RWPE1 (cell line): ENCODE measurements at places on chromosomes 6 and 20.

DNA sequence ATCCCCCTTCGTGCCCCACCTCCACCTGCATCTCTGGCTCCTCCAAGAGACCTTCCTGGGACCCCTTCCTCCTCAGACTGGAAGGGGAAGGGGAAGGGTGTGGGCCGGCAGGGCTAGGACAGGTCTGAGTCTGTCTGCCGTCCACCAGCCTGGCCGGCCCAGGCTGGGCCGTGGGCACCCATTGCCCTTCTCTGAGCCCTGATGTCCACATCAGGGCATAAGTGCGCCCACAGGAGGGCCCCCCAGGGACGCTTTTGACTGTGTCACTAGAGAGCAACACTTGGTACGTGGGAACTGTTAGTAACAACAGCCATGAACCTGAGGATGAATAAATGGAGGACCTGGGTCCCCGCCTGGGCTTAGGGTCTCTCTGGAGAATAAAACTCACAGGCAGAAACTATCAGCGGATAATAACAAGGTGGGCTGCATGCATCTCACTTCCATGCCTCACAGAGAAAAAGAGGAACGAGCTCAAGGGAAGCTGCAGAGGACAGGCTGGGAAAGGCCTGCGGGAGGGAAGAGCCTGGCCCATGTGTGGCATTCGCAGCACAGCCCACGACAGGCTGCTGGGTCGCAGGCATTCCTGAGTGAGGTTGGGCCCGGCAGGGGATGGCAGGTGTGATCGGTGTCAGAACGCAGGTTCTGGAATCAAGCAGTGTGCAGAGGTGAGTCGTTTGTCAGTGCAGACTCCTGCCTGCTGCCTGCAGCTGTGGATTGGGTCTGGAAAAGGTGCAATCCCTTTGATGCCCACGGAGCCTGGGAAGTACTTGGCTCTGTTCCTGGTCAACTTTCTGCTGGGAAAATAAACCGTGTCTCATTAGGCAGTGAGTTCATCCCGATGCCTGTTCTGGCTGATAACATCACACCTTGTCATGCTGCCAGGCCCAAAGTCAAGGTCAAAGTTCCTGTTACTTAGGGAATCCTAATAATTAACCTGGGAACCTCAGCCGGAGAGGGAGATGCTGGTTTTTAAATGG is 60.9 kb downstream of the BCAS4 start:
- DNase-seq, result peak; percentile 64

DNA sequence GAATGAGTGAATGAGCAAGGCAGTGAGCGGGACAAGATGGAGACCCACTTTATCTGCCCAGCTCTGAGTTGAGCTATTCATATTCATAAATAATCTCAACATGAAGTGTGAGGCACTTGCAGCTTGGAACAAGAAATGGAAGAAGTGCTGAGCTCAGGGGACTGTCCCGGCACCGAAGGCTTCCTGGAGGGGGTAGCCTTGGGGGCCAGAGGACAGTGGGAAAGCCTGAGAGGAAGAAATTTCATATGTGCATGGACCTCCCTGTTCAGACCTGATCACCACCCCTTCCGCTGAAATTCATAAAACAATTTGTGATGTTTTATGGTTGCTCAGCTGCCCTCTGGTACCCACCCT is 103.2 kb downstream of the TOX2 start:
- peak; percentile 20 for DNase-seq

DNA sequence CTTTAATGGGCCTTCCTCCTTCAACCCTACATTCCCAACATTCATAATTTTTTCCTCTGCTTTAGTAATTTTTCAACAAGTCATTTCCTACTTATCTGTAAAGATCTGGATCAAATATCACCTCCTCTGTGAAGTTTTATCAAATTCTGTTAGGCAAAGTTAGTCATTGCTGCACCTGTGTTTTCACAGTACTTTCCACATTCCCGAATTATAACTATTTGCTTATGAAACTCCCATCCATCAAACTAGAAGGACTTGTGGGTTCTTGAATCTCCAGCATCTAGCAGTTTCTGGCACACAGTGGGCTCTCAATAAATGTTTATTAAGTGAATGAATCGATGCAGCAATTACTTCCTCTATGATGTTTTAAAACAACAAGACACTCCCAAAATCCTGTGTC is 257.6 kb downstream of the HDGFL1 start:
- DNase-seq, result no peak

GRCh38 chr6:160077526-160077925 is 44.1 kb upstream of the SLC22A1 start:
- DNase-seq, result no peak

DNA sequence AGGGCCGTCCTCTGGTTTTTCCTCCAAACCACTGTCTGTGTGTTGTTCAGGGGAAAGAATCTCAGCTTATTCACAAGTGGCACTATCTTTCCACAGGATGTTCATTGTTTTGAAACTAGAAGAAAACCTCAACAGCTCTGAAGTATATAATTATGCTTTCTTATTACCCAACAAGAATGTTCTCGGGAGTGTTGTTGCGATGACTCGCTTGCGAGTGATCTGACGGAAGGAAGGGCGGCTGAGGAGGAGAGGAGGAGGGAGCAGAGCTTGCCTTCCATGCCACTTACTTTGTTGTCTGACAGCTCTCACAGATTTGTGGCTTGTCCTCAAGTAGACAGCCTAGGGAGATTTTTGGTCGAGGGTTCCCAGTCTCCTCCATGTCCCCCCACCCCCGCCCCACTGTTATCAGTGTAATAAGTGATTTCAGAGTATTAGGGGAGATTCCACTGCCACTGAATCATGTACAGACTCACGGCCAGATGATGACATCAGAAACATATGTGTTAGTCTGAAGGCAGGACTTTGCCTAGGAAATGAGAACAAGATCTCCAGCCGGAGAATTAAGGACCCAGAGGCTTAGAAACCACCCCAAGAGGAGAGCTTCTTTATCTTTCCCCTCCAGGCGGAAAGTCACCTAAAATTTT is 80.7 kb upstream of the CCN6 start:
- DNase-seq, result peak; percentile 74

DNA sequence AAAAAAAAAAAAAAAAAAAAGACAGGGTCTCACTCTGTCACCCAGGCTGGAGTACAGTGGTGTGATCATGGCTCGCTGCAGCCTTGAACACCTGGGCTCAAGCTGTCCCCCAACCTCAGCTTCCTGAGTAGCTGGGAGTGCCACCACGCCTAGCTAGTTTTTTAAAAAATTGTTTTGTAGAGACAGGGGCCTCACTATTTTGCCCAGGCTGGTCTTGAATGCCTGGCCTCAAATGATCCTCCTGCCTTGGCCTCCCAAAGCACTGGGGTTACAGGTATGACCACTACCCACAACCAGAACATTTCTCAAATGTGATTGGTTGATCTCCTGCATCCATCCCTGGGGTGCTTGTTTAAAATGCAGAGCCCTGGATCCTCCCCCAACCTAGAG is 5.6 kb upstream of the RBCK1 start:
- no peak for DNase-seq

GRCh38 chr20:20297181-20297580 is 70.7 kb upstream of the INSM1 start:
- DNase-seq, result no peak

DNA sequence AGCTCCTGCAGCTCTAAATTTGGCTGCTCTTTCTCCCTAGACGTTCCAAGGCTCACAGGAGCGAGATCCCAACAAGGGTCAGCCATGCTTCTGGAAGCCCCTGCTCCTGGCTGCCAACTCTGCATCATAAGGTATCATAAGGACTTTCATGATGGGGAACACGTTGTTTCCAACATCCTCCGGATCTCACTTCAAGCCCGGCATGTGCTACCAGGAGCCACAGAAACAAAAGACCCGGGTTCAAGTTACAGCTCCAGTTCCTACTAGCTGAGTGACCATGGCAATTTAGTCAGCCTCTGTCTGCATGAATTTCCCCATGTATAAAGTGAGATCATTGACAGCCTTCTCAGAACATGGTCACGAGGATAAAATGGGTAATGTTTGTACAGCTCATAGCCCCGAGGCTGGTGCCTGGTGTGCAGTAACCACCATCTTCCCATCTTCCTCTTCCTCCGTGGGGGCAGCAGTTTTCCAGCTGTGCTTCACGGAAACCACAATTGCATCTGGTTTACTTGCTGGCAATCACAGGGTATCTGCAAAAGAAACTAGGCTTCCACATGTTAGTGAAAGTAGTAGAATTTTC is 209.0 kb upstream of the ECI2 start:
- no peak for DNase-seq

GRCh38 chr6:130359736-130360135 is 6.1 kb upstream of the TMEM200A start:
- no peak for DNase-seq

GRCh38 chr6:52499681-52500236 is 77.1 kb downstream of the TRAM2 start:
- no peak for DNase-seq

- no peak for DNase-seq
Measured at GRCh38 chr6:56807326-56807988, 147.4 kb upstream of the BEND6 start.

GRCh38 chr6:17098538-17098937 is 3.3 kb upstream of the STMND1 start:
- DNase-seq, result peak; percentile 30

- DNase-seq, result no peak
Measured at GRCh38 chr6:67047996-67048395, 1341.0 kb upstream of the EYS start.

DNA sequence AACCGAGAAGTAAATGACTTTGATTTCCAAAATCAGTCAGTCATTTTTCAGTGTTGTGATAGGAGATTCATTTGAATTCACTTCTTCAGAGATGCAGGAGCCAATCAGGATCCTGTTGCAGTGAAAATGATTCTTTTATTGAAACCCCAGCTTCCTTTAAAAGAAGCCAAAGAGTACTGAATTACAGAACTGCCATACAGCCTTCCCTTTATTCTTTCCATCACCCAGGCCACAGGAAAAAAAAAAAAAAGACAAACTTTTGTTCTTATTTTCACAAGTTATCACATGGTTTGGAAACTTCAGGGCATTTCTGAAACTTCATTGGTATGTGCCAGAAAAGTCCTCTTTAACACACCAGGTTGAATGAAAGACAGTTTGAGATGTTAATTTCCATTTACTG is 1.8 kb upstream of the CARMIL1 start:
- no peak for DNase-seq

DNA sequence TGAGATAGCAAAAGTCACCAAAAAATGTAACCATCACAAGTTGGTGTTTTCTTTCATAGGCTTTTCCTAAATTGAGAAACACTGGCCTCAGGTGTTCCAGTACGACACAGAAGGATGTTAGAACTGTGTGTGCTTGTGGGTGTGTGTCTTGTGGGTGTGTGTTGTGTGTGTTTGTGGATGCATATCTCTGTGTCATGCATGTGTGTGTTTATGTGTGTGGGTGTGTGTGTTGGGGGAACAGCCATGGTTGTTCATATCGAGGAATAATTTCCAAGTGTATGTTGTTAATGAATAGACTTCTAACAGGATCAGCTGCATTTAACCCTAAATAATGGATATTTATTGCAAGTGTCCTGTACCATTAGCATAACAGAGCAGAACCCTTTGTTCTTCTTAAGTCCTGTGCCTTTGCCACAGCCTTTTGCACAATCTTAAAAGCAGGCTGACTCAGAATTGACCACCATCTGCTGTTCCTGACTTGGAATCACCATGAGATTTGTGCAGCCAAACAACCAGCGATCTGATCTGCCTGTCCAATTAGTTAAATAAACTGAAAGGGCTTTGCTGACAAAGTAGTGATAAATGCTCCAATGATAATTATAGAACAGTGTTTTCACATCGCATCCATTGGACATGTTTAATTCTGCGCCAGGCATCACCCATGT is 7.6 kb downstream of the CD93 start:
- no peak for DNase-seq

- DNase-seq, result no peak
Measured at GRCh38 chr6:129568015-129568414, 142.0 kb downstream of the ARHGAP18 start.

- DNase-seq, result no peak
Measured at GRCh38 chr20:61340157-61340556, 88.1 kb downstream of the CDH4 start.

- DNase-seq, result no peak
Measured at GRCh38 chr20:46191611-46192010, 73.5 kb downstream of the CD40 start.

DNA sequence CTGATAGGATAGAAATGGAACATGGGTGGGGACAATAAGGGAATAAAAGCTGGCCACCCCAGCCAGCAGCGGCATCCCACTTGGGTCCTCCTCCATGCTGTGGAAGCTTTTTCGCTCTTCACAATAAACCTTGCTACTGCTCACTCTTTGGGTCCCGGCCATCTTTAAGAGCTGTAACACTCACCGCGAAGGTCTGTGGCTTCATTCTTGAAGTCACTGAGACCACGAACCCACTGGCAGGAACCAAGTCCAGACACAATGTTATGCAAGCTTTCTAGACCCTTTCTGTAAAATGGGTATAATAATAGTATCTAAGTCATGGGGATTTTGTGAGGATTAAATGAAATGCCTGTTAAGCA is 48.9 kb upstream of the EZR start:
- no peak for DNase-seq

DNA sequence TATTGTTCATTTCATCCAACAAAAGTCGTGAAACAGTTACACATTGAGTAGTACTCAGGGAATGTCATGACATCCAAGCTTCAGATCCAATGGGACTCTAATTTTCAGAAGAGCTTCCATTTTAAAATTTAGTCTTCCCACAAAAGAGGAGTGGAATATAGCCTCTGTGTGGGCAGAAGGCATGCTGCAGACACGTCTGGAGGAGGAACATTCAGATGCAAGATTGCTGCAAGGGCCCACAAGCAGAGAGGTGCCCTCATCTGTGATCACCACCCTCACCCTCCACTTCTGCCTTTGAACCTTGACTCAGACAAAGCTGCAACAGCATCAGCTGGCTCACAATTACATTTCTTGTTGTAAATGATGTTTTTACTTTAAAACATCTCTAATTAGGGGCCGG is 29.9 kb downstream of the NRN1 start:
- no peak for DNase-seq

DNA sequence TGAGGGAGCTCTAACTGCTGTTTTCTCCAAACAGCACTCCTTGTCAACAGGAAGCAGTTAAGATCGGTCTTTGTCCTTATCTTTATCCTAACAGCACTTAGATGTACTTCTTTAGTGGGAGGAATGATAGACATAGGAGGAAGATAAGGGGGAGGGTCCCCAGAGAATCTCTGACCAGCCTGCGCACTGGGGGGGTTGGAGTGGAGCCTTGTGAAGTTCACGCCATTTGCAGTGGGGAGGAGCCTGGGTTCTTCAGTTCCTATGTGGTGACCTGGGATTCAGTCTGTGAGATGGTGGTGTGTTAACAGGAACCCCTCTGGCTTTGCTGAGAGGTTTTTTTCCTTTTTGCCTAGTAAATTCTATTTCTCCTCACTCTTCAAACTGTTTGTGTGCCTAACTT is 18.1 kb upstream of the ASCC3 start:
- DNase-seq, result no peak

GRCh38 chr6:43575105-43575771 is 600 bp downstream of the XPO5 start:
- peak; percentile 44 for DNase-seq

- DNase-seq, result no peak
Measured at GRCh38 chr20:50911030-50911429, 20.2 kb downstream of the ADNP start.

GRCh38 chr6:24105191-24105590 is 20.8 kb upstream of the NRSN1 start:
- DNase-seq, result no peak

GRCh38 chr20:53738945-53739798 is 145.5 kb upstream of the ZNF217 start:
- no peak for DNase-seq
